Activated T-cell treated with anti-CD3 and anti-CD28 coated beads for 1 hour (primary cell): ENCODE measurements at places on chromosomes 4 and X.

DNA sequence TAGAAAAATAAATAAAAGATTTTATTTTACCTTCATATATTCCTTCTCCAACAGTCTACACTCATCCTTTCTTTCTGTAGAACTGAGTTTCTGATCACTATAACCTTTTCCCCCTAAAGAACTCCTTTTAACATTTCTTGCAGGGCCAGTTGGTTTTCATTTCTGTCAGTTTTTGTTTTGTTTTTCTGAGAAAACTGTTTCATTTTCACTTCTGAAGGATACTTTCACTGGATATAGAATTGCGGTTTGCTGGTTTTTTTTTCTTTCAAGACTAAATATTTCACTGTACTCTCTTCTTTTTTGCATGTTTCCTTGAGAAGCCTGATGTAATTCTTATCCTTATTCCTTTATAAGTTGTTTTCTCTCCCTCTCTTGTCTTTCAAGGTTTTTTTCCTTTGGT lies 90.4 kb upstream of the EOLA2 start:
- DNase-seq, result no peak

DNA sequence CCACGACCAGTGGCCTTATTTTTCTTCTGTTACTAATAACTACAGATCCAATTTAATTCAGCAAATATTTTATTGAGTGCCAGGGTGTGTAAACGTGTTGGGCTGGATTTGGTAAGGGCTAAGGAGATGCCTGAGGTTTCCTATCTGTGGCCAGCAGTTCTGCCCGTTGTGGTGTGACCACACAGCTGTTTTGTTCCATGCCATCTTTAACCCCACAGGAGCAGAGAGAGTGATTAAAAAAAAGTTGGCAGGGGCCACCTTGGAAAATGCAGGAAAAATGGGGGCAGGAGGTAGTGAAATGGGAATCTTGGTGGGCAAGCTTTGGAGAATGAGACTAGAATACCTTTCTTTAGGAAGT lies 1.1 kb downstream of the PLAC8 start:
- DNase-seq, result no peak

GRCh38 chr4:22389240-22389870 lies 126.5 kb downstream of the ADGRA3 start:
- DNase-seq, result no peak

- no peak for DNase-seq
Measured at GRCh38 chrX:360496-361150, 26.1 kb downstream of the PPP2R3B start.

DNA sequence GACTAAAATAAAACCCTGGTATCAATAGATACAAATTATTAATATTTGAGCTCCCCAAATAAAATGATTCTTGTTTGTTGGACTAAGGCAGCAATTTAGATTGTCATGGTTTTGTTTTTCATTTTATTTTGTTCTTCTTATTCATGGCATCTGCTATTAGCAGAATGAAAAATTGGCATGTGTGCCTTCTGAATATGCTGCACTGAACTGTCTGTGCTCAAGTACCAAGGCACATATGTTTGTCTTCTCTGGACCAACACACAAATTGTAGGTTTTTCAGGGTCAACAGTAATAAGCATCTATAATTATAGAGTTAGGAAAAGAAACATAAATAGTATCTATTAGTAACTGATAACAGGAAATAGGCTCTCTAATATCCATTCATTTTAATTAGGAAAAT lies 121.1 kb downstream of the BANK1 start:
- no peak for DNase-seq

- DNase-seq, result no peak
Measured at GRCh38 chrX:127404161-127404560, 584.6 kb downstream of the PRR32 start.

GRCh38 chrX:82458207-82458754 lies 1049.8 kb upstream of the POU3F4 start:
- DNase-seq, result no peak

DNA sequence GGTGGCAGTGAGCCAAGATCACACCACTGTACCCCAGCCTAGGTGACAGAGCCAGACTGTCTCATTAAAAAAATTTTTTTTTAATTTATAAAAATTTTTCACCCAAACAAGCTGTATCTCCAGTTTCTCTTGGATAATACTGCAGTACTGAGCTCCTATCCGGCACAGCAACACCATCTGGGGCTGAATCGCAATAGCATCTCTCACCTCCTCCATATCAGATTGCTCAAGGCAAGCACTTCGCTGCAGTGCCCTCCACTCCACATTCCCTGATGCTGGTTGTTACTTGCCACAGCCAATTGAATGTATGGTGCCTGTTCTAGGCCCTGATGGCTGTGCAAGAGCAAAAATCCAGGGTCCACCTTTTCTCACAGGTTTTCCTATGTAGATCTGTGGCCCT lies 69.3 kb upstream of the FAM241A start:
- DNase-seq, result no peak

DNA sequence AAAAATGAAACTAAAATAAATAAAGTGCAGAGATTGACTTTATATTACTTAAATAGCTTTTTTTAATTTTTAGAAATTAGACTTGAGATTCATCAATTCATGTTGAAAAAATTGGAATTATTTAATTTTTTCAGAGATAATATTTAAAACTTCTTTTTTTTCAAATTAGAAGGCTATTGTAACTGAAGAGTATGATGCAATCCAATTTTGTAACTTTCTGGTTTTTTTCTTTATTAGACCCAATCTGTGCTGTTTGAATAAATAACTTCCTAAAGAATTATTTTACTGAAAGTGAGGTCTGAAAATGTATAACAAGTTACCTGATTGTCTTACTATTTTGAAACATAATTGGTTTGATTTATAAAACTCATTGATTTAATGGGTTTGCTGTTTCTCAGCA lies 200.9 kb downstream of the MAD2L1 start:
- DNase-seq, result no peak
